ENCODE measurements at places on chromosomes 12 and 14.

- DNase-seq = no peak
Measured at GRCh38 chr12:72677846-72678245, 405.7 kb downstream of the TRHDE start.

DNA sequence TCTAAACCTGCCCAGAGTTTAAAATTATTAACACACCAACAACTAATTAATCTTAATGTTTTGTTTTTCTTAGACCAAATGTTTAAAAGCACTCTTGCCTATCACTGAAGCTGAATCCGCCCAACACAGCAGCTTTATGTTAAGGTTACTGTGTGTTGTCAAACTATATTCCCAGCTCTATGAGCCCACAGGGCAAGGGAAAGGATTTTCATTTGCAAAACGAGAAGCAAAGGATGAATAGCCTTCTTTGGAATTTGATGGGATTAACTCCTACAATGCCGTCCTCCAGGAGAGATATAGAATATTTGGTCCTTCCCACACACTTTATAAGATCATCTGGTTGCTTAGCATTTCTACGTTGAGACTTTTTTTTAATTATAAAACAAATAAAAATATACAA, 43.7 kb downstream of the DUSP16 start:
- no peak for DNase-seq

GRCh38 chr12:43255522-43256111, 296.4 kb downstream of the ADAMTS20 start:
- no peak for DNase-seq

DNA sequence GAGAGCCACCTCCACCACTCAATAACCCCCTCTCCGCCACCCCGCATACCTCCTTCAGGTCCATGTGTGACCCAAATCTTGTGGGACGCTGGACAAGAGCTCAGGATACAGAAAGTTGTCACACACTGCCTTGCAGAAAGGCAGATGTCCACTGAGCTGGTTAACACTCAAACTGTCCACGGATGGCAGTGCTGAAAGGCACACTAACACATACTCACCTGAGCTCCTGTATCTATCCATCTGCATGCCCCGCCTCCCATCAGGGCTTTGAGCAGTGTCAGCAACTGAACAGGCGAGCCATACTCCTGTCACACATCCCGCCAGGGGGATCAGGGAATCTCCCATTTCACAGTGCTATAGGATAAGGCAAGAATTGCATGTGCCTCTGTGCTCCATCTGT, 642.0 kb downstream of the GALC start:
- DNase-seq = no peak

Measured in NCI-H774 (cell line).